ENCODE measurements at places on chromosomes 5 and 9.

DNA sequence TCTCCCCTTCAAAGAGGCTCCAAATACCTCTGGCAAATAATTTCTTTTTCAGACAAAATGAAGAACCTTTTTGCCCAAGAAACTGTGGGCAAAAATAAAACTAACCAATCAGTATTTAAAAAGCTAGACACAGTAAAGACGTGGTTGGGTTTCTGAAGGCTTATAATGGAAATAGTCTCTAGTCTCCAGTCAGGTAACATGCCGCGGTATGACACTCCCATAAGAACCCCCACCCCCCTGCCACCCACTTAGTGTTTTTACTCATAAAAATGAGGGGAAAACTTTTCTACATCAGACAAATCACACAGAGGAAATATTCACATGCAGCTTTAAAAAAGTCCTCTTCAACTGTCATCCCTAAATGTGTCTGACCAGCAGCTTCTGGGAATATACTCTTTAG is 105.3 kb downstream of the THBS4 start:
- DNase-seq, result no peak

DNA sequence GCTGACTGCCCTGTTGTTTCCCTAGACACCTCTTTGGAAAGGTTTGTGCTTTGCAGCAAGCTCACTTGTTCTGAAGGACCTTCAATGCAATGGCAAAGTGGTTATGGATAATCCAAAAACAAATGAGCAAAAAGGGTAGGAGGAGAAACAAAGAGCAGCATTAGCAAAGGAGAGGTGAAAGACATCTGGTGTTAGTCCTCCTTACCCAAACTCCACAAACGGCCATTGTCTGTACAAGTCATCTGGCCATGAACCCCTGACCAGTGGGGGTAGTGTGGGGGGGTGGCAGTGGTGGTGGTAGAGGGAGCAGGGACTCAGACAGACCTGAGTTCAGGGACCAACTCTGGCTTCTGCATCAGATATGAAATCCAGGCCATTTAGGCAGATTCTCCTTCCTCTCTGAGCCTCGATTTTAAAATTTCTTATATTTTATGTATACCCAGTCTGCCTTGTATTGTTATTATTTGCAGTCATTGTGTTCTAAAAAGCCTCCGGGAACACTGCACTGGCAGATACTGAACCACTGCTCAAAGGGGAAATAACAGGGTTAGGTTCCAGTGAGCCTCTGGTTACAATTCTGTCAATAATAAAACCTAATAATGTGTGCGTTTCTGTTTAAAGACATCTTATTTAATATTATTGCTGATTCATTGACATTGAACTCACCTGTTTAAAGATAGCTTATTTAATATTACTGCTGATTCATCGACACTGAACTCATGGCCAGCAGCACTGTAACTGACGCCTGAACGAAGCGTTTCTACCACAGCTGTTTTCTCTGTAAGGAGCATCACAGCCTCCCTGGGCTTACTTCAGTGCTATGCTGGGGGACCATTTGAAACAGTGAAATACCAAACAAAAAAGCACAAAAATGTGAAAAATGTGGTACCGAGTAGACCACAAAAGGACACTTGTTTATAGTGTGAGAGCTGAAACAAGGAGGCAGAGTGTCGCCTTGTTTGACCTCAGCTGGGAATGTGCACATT is 156.0 kb downstream of the SEC61B start:
- DNase-seq, result no peak

DNA sequence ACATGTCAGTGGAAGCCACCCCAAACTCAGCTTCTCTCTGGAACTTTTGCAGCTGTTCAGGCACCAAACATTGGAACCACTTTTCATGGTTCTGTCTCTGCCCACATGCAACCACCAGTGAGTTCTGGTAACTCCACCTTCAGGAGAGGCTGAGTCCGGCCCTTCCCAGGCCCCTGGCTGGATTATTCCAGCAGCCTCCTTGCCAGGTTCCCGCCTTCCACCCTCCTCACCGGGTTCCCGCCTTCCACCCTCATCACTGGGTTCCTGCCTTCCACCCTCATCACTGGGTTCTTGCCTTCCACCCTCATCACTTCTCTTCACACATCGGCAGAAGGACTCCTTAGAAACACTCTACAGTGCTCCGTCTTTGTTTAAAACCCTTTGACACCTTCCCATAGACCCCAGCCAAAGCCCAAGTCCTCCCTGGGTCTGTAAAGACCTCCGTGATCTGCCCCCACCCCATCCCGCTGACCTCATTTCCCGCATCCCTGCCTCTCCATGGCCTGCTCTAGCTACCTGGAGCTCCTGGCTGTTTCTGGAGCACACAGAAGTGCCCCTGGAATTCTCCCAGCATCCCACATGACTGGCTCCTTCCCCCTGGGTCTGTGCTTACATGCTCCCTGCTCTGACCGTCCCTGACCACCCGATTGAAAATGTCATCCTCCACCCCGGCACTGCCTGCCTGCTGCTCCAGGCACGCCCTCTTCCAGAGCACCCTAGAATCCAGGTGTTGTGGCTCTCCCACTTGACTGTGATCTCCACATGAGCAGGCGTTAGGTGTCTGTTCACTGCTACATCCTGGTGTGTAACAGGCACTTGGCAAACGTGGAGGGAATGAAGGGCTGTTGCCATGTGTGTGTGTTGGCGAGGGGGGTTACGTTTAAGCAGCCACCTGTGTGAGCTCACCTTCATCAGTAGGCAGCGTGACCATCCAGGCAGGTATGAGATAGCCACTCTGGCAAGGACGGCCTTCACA is 17.7 kb downstream of the ROPN1L start:
- no peak for DNase-seq

DNA sequence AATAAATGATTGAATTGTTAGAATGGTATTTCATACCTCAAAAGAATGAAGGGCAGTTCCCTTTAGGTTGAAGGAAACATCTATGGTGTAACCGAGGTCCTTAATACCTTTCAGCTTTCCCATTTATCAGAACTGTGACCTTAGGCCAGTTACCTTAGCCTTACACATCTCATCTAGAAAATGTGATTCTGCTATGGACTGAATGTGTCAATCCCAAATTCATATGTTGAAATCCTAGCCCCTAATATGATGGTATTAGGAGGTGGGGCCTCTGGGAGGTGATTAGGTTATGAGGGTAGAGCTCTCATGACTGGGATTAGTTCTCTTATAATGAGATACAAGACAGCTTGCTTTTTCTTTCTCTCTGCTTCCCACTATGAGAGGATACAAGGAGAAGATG is 441.9 kb downstream of the PLK2 start:
- no peak for DNase-seq

- no peak for DNase-seq
These were observed 12.0 kb downstream of the EXOC3 start for GRCh38 chr5:454936-455335.
